ENCODE measurements at places on chromosomes 2 and 18. TPM values are rescaled to one million over a fixed set of nuclear protein-coding genes. Genes with fewer than 3 reads are reported as not detected.

Gene SNORC
- total RNA-seq, result 0.97 TPM

Gene CNTNAP5
- not detected for total RNA-seq

Gene DPYSL5
- not detected for total RNA-seq

Gene DTNB
- total RNA-seq, result 29.8 TPM

Gene MOGAT1
- total RNA-seq, result not detected

Gene LIMS3
- total RNA-seq, result not detected

Gene PARD3B
- total RNA-seq, result 0.77 TPM

Gene RESP18
- not detected for total RNA-seq

Gene SP5
- not detected for total RNA-seq

Gene TGFA
- not detected for total RNA-seq

Gene ZNF514
- total RNA-seq, result 11.6 TPM

Gene DNER
- not detected for total RNA-seq

Gene CDCA7
- 113 TPM for total RNA-seq

Gene CPLX4
- total RNA-seq, result not detected
